ENCODE measurements at places on chromosomes 2 and 18.

DNA sequence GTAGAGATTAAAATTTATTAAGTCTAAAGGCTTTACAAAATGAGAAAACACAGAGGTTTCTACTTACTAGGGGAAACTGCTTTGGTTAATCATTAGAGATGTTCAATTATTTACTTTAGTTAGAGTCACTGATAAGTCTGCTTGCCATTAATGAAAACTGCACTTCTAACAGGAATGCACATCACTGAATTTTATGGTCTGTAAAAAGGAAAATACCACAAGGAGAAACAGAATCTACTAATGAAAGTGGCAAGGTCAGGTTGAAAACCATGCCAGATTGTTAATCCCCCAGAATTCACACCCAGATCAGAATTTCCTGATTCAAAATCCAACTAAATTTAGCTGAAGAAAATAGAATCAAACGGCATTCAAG, 90.5 kb upstream of the GRB14 start:
- no peak for DNase-seq

- no peak for DNase-seq
Measured at GRCh38 chr18:26741758-26742157, 123.7 kb downstream of the AQP4 start.

DNA sequence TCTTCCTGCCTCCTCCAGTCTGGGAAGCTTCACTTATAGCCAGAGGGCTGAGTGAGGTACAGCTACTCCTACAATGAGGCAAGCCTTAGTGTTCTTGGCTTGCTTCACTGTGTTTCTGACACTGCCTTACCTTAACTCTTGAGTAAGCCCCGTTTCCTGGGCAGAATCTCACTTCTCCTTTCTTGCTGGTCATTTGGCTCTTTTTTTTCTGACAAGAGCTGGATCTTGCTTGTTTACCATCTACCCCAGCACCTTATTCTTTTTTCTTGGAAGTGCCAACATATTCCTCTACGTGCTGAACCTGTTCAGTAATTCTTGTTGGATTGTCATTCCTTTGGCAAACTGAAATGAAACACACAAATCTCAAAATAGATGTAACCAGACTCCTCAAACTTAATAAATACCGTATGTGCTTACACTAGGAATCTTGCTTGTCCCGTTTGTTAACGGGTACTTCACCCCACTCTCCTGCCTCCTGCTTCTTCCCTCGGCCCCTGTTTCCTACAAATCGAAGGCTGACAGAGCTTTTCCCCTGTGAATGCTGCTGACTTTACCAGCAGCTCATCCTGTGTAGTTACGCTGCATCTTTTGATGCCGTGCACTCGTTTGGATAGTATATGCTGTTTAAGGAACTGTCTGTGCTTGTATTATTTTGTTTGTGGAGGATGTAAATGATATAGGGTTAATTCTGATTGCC, 132.2 kb downstream of the FMNL2 start:
- no peak for DNase-seq

DNA sequence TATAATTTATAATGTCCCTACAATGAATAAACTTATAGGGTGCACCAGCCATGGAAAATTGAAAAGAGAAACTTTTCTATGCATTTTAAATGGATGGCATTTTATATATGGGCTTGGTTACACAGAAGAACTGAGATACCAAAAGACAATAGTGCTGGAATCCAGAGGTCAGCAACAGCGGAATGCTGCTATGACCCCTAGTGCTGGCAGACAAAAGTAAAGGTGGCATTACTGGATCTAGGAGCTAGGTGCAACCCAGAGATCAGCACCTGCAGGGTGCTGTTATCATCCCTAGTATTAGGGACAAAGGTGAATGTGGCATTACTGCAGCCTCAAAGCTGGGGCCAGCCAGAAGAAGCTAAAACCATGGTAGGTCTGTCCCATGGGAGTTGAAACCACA, 392.7 kb upstream of the ST6GAL2 start:
- DNase-seq = no peak

DNA sequence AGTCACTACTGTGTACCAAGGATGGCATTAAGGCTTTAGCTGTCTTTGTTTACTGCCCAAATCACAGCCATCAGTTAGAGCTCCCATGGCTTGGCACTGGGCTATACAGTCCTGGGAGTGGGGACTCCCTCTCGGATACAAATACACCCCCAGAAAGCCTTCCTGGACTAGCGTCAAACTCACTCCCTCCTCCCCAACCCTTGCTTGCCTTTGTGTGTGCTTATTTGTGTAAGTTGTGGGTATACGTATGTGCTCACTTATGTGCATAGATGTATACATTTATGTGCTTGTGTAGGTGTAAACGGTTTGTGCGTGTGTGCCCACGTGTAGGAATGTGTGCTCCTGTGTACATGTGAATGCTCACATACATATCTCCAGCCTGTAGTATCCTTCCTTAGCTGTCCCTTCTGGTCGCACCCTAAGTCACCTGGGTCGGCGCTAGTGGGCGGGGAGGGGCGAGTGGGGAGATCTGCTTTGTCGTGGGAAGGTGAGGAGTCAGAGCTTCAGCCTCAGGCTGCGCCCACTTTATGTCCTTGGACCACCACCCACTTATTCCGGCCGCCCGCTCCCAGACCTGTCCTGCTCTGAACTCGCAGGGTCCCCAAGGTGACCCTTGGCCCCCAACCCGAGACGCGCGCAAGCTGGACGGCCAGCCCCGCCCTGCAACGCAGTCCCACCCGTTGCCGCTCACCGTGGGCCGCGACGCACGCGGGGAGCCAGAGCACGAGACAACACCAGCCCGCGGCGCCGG, 461 bp downstream of the PRADC1 start:
- peak; percentile 53 for DNase-seq

All from CD4-positive, alpha-beta T cell (primary cell).